ENCODE measurements at places on chromosomes 3 and 15.

- DNase-seq = peak; percentile 46
Measured at GRCh38 chr3:109532257-109533216, 195.2 kb upstream of the DPPA4 start.

GRCh38 chr3:66076861-66077470 is 38.2 kb upstream of the MAGI1 start:
- no peak for DNase-seq

DNA sequence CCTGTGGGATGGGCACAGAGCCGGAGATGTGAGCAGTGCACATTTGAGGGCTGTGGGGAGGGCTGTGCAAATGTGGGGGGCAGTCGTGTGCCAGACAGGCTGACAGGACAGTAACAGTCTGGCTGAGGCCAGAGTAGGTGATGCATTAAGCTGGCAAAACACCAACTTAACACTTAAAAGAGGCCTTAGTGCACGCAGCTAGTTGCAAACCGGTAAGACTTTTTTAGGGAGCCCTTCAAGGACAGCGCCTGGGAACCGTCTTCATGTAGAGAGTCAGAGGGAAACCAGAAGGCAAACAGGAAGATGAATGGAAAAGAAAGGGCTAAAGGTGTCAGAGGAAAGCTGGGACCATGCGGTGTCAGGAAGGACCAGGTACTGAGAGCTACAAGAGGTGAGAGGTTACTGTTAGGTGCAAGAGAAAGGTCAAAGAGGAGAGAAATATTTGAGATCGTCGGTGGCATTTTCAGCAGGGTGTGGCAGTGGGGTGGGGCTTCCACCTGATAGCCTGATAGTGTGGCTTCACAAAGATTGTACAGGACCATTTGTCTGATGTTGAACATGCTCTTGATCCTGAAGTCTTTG is 30.0 kb upstream of the CHD2 start:
- no peak for DNase-seq

GRCh38 chr3:150703299-150703755 is 393 bp downstream of the ERICH6 start:
- DNase-seq = peak; percentile 50

- DNase-seq = no peak
Measured at GRCh38 chr15:48500595-48500994, 144.9 kb downstream of the FBN1 start.

DNA sequence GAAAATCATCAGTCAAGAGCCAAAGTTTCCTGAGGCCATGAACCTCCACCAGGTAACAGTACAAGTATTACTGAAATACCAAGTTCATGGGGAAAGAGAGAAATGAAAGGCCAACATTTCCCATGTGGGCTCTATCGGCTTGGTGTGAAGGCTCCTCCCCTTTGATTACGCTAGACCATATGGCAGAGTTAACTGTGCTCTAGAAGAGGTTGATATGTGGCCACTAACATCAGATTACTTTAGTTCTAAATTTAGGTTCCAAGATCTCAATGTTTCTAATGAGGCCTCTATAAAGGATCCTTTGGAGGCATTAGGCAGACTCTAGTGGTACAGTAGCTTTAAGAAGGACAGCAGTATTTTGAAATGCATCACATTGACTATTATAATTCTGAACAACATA is 127.1 kb downstream of the SEMA6D start:
- DNase-seq = no peak

- DNase-seq = no peak
Measured at GRCh38 chr3:157626817-157627216, 123.6 kb upstream of the VEPH1 start.

- DNase-seq = no peak
Measured at GRCh38 chr3:184222521-184222920, 6.9 kb upstream of the VWA5B2 start.

- DNase-seq = no peak
Measured at GRCh38 chr15:100094127-100094510, 247.7 kb downstream of the ADAMTS17 start.

DNA sequence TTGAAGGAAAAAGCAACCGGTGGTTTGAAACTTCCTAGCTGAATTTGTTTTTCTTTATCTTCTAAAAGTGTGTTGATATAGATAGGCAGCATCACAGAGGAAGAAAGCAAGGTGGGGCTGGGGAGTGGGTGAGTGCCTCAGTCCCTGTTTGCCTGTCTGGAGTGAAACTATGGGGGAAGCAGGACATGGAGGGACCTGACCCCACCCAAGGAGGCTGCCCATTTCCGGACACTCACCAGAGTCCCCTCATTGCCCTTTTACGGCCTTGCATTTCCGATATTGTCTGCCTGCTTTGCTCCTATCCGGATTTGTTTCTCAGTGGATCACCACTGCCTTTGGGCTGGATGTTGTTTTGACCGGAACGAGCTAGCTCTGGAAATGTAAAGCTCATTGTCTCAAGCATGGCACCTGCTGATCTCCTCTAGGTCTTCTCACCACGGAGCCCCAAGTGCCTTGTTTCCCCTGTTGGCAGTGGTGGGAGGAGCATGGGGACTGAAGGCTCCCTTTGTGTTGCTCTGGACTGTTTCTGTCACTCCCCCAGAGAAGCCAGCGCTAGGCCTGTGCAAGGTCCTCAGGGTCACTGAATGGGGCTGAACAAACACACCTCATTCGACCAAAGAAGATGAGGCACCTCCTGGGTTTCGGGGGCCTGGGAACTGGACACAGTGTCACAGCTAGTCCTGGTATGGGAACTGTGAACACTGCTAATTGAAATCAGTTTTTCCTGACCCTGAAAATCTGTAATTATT is 7.0 kb downstream of the CLDN11 start:
- DNase-seq = no peak

- DNase-seq = peak; percentile 85
Measured at GRCh38 chr3:151227807-151228665, 25.0 kb upstream of the GPR171 start.

GRCh38 chr3:14368885-14369284 is 33.5 kb upstream of the SLC6A6 start:
- no peak for DNase-seq

DNA sequence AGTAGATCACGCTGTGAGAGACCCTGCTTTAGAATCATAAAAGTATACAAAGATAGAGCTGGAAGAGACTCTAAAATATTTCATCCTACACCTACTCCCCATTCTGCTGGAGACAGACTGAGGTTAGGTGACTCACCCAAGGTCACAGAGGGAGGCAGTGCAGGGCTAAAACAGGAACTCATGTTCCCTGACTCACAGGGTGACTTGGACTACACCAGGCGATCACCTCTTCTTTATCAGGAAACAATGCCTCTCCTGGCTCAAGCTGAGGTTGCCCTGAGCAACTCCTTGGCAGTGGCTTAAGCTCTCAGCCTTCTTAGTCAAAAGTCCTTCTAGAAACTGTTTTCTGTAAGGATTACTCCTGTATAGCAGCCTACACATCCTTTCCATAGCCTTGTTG is 26.4 kb upstream of the TNFAIP8L3 start:
- DNase-seq = no peak

DNA sequence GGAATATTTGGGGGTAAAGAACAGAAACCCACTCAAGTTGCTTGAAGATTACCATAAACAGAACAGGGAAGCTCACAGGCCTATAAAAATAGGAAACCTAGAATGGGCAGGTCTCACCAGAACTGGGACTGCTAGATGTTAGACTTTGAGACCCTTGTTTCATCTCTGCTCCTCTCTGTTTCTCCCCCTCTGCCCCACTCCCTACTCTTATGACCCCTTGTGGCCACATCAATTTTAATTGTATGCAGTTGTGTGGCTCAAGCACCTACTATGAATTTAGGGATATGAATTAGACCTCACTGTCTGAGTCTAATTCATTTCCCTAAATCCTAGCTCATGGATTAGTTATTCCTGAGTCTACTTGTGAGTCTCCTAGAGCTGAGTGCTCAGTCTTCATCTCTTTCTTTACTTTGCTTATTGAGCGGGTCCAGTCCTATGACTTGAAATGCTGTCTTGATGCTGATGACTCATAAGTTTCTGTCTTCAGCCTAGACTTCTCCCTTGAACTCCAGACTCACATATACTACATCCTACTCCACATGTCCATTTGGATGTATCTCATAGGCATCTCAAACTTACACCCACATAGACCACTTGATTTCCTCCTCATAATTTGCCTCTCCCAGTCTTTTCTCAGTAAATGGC is 78.7 kb downstream of the ITPR1 start:
- no peak for DNase-seq

DNA sequence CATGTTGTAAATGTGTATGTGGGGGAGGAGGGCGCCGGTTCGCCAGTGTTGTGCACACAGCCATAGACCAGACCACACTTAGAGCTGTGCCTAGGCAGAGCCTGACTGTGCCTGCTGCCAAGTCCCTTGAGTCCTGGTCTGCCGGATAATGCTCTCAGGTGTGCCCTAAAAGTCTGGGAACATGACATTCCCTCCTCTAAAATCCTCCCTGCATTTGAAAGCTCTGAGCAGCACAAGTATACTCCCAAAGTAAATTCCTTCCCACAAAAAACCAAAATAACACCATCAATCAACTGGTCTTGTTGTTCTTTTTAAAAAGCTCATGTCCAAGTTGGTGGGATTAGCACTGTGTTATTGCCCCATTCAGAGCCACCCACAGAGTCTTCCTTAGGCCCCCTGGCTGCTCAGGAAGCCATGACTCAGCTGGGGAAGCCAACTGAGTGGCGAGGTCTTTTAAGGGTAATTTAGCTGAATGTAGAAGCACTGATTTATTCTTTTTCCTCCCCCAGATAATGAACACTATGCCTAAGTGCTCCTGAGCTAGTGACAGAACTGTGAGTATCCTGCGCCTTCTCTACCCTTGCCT is 147.8 kb upstream of the MCTP2 start:
- no peak for DNase-seq

DNA sequence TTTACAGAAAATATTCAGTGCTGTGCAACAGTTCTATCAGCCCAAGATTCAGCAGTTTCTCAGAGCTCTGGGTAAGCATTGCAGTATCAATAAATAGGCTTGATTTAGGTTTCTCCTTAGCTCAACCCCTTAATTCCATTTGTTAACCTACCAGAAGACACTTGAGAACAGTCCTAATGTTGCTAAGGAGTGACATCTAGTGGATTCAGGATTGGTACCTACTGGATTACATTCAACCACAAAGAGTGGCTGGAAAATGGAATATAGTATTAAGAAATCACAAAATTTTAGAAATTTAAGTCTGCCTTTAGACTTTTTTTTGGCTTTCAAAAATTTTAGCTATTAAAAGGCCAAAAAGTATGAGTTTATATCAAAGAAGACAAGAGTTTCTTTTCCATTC is 34.7 kb downstream of the POLG start:
- DNase-seq = no peak

DNA sequence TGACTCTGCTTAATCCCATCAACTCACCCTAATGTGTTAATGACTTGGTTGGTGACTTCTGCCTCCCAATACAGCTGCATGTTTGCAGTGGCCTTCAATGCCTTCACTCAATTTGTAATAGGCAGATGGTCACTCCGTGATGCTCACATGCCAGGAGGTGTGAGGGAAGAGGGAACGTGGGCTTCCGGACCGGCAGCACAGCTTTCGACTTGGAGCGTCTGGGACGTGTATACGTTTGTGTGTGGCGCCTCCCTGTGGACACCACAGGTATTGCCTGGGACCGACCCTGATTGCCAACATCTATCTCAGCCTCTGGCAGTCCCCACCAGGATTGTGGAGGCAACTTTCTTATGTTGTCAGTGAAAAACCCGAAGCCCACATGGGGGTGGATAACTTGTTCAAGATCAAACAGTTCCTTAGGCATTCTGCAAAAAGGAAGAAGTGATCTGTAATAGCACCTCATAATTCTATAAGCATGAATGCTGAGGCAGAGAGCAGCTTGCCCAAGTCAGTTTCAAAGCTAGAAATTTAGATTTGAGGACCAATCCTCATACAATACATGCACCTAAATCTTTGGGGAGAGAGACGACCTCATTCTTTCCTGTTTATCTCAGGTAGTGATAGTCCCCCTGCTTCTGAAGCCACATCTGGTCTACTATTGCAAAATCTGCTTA is 16.9 kb downstream of the MRPL46 start:
- DNase-seq = peak; percentile 71

Measured in activated CD4-positive, alpha-beta memory T cell treated with anti-CD3 and anti-CD28 coated beads, Interleukin-2, amount 10 ng/mL, durations not matched to agents 7 days and 5 days (primary cell).